ENCODE measurements at places on chromosomes 2 and 18.

DNA sequence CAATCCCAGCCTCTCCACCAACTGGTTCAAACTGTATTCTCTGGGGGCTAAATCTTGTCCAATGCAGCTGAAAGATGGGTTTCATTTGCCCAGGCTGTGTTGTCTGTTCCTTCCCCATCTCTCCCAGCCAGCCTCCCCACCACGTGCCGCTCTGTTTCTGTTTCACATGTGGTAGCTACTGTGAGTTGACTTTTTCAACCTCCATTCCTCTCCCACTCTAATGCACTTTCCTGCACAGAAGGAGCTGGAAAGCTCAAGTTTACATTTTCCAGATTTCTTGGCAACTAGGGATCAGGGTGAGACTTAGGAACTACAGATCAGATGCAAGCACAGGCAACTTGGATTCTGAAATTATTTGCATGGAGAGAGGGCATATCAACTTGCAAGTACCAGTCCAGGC, 19.0 kb upstream of the NPAS2 start:
- no peak for DNase-seq

GRCh38 chr18:4549164-4549872, 94.2 kb upstream of the DLGAP1 start:
- no peak for DNase-seq

DNA sequence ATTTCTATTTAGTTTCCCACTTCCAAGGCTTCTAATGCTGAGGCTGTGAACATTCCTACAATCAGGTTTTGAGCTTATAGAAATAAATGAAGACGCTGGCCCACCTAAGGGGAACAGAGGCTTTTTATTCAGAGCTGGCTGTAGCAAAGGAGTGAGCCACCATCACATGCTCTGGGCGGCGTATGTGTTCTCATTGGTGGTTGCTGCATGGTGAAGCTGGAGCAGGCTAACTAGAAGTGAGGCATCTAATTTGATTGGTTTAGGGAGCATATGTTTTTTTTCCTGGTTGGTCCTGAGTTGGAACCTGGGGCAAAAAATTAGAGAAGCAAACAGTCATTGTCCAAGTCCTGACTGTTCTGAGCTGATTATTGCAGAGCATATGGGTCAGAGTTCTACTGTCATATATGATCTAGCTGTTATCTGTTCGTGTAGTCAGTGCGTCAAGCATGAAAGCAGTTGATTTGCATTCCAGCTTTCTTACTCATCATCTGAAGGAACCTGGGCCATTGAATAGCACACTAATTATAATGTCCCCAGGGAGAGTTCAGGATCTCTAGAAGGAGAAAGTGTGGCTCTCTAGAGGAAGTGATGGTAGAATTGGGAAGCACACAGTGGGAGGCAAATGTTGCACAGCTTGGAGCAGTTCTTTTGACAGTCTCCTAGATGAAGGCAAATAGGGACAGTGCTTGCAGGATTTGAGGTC, 279.6 kb downstream of the PARD3B start:
- no peak for DNase-seq

GRCh38 chr18:51448949-51449348, 251.5 kb upstream of the MEX3C start:
- no peak for DNase-seq

GRCh38 chr18:74377776-74378175, 62.1 kb downstream of the C18orf63 start:
- DNase-seq = no peak

DNA sequence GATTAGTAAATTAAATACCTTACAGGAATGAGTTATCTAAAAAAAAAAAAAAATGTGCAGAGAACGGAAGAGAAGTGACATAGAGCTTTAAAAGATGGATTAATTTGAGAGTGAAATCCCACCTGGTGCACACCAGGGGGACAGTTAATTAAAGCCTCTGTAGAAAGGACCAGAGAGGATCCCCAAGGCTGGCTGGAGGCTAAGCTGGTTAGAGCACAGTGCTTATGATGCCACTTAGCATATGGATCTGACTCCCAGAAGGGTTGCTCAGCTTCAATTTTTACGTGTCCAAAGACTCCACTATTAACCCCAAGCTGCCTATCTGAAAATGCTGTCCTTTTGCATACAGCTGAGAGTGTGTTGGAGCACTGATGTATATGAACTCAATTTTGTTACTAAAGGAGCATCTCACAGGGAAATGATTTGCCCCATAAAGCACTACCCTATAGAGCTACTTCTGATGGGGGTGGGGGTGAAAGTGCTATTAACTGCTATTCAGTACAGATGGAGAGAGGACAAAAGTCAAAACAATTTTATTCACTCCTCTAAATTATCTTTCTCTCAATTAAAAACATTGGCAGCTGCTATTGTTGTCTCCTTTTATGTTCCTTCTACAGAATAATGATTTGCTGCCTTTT, 15.2 kb upstream of the SLC8A1 start:
- DNase-seq = no peak
